Nasal cavity respiratory epithelium epithelial cell of viscerocranial mucosa (primary cell): ENCODE measurements at places on chromosomes 4 and X. TPM values are rescaled to one million over a fixed set of nuclear protein-coding genes. Genes with fewer than 3 reads are reported as not detected.

The MAP3K15 gene
- not detected in 2 replicates for total RNA-seq

The STPG2 gene
- 0.34 and 0.36 TPM in 2 replicates for total RNA-seq

The PDHA2 gene
- not detected in 2 replicates for total RNA-seq

The BBS7 gene
- total RNA-seq, result 17.4 and 18.1 TPM in 2 replicates

The UGT2B7 gene
- 0.36 TPM in 1 of 2 replicates, not detected in the other for total RNA-seq

The SMARCAD1 gene
- 23.9 and 35.0 TPM in 2 replicates for total RNA-seq

The VGLL1 gene
- total RNA-seq, result 1.7 and 2.2 TPM in 2 replicates

The ATP2B3 gene
- not detected in 2 replicates for total RNA-seq

The MMRN1 gene
- under 0.01 and 0.07 TPM in 2 replicates for total RNA-seq

The BMPR1B gene
- 6.5 and 9.9 TPM in 2 replicates for total RNA-seq

The PHKA1 gene
- total RNA-seq, result 21.6 and 24.9 TPM in 2 replicates

The NEIL3 gene
- 0.43 and 1.4 TPM in 2 replicates for total RNA-seq
